ENCODE measurements at places on chromosomes 6 and 20.

DNA sequence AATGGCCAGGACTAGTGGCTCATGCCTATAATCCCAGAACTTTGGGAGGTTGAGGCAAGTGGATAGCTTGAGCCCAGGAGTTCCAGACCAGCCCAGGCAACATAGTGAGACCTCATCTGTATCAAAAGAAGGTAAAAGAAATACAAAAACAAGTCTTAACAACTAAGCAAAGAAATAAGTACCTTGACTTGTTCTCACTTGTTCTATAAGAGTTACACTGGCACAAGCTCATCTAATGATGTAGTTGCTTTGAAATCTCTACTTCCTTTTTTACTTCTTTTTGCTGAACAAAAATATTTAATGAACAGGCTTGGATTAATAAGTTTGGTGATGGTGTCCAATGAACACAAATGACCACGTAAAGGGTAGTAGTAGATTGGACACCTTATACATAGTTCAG is 72.2 kb downstream of the SGK1 start:
- no peak for DNase-seq

- DNase-seq = no peak
These were observed 15.4 kb upstream of the KIAA1755 start for GRCh38 chr20:38275815-38276550.

DNA sequence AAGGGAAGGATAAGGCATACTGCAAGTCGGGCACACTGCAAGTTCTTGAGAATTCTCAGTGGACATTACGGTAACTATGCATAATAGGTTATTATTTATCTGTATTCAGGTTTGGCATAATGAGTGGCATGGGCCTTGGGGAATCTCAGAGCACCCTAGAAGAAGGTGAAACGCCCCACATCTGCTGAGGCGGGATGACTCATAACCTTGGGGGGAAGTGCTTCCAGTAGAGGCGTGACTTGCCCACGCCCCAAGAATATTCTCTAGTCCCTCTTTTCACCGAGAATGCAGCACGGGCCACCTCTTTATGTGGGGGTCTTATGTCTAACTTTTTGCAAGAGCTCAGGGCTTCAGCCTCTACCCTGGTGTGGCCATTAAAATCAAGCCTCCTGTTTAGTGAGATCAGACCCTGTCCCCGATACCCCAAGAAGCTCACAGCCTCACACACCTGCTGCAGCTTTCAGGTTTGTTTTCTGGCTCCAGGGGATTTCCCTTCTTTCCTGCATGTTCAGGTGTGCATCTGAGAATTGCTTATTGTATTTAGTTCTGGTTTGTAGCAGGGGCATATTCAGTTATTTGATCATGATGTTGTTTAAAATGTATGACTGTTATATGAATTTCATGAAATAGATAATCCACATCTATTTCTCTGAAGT is 19.1 kb downstream of the ZFP64 start:
- DNase-seq = no peak

GRCh38 chr6:64520050-64520449 is 884.4 kb downstream of the PHF3 start:
- no peak for DNase-seq

DNA sequence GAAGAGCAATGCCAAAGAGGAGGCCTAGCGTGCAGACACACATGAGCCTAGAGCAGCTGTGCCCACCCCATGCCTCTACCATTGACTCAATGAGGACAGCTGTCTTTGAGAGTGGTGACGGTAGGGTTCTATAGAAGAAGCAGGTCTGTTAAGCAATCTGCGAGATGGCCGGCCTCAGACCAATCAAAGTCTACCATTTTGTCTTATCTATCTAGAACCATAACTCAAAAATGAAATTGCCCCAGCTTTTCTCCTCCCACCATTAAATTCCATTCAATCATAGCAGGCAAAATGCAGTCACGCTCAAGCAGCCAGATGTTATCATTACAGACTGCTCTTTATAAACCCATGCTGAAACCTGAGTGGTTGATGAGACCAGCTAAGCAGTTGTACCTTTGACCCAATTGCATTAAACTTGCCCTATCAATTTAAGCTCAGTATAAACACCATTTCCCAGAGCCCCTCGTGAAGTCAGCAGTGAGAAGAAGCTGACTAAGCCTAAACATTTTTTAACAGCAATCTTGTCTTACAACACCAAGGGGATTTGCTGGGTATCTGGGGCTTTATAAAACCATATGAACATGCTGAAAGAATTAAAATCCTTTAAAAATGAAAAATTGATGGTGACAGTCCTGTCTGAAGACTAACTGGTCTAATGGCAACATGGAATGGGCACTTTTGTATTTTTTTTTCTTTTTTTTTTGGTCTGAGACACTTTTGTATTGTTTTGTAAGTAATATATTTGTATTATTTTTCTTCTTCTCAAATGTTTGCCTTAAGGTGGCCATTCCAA is 57.5 kb downstream of the FOXC1 start:
- DNase-seq = no peak

- no peak for DNase-seq
These were observed 130.5 kb downstream of the HFE start for GRCh38 chr6:26217714-26218075.

DNA sequence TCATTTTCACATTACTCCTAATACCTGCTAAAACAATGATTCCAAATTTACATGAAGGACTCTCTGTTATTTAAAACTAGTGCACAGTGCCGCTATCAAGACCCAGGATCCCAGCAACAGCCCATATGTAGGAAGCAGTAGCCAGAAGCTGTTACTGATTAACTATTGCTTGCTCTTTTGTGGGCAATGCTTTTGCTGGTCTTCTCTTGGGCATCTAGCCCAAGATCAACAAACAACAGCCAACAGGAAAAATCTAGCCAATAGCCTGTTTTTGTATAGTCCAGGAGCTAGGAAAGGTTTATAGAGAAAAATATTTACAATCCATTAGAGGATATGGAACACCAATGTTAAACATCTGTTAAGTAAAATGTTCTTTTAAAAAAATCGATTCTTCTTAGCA is 22.1 kb upstream of the TENT5A start:
- no peak for DNase-seq

GRCh38 chr6:11418290-11418905 is 119.2 kb upstream of the TMEM170B start:
- no peak for DNase-seq

DNA sequence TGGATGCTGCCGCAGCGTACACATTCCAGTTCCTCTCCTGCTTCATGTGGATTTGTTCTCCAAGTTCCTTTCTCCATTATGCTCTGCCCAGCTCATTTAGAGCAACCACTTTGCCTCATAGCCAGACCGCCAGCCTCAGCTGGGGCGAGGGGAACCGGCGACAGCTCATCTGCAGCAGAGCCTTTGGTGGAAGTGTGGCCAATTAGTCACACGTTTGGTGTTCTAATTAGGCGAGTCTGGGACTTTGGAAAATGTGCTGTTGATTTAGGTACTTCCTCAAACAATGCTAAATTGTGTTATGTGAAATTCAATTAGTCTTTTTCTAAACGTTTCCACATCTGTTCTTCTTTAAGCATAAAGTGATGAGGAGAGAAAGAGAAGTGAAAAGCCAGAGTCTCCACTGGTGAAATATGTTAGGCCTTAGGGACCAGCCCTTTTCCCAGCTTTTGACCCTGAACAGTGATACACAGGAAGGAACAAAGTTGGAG is 217.9 kb downstream of the TBX18 start:
- DNase-seq = no peak

DNA sequence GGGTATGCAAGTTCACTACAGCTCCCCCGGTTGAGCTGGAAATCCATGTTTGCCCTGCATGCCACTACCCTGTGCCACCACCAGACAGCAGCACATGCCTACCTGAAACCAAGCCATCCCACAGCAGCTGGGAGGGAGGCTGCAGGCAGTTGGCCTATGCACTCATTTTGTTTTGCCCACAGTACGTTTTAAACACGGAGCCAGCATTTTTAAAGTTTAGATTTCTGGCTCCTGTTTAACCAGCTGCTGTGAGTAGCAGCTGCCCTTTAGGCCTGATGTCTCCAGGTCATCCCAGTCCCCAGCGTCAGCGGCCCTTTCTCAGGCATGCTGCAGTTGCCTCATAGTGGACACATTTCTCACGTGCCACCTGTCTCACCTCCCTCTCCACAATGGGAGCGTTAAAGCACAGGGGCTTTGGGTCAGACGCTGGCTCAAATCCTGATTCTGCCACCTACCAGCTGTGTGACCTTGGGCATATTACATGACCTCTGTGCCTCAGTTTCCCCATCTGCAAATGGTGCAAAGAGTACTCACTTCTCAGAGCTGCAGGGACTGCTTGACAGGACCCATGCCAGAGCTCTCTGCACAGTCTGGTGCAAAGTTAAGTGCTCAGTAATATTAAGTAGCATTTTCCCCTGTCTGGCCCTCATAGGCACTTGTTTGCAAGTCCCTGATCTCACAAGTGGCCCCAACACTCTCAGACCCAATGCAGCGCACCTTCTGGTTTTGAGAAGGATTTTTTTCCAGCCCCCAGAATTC is 8.2 kb upstream of the UBE2V1 start:
- DNase-seq = peak; percentile 74

DNA sequence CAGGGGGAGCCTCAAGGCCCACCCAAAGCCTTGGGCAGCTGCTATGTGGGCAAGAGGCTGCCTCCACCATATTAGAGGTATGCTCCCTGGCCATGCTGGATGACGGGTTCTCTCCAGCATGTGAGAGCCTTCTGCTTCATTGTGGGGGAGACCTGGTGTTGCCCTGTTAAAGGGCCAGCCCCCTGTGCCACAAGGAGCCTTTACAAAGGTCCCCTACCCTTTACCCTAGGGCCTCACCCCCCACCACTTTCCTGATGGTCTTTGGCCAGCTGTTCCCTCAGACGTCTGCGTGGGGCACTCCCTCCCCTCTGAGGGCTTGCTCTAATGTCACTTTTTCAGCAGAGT is 5.2 kb downstream of the ADIG start:
- no peak for DNase-seq

DNA sequence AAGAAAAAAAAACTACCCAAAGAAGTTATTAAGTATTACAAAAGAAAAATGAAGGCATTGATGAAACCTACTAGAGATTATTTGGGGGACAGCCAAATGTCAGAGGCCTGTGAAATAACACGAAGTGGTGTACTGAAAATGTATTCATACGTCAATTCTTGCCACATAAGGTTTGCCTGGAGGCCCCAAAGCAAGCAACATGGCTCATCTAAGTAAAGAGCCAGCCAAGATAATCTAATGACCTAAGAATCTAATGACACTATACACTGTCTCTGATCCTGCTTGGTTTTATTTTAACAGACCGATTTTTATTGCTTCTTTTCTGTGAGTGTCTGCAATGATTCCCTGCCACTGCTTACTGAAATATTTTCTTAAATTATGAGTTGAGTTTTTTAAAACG is 34.7 kb downstream of the FILIP1 start:
- DNase-seq = no peak

- no peak for DNase-seq
These were observed 159.6 kb upstream of the FLRT3 start for GRCh38 chr20:14497004-14497403.

- no peak for DNase-seq
These were observed 9.7 kb downstream of the PDE7B start for GRCh38 chr6:135861189-135861588.

DNA sequence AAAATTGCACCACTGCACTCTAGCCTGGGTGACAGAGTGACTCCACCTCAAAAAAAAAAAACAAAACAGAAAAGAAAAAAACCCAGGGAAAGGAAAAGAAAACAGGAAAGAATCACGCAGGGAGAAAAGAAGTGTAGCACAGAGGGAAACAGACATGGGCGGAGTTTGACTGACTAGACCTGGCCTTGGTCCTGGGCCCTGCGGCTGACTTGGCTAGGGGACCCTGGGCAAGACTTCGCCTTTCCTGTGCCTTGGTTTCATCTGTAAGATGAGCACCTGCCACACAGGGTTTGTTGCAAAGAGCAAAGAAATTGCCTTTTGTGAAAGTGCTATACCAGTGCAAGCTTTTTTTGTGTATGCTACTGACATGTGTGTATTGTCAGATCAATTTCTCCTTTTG is 71.3 kb upstream of the KCNG1 start:
- DNase-seq = no peak
